Stimulated activated effector memory CD8-positive, alpha-beta T cell treated with anti-CD3 and anti-CD28 coated beads, Interleukin-12 subunit alpha, Interleukin-12 subunit beta, amount 100 ng/mL, for 72 hours (primary cell): ENCODE measurements at places on chromosomes 7 and 10.
A peak's percentile ranks its signal among the peaks of the same experiment; 100 is the strongest.

GRCh38 chr10:122962405-122962804 lies 8.4 kb upstream of the C10orf88 start:
- no peak for DNase-seq

- no peak for DNase-seq
Observed at GRCh38 chr7:50751146-50751545, 31.6 kb downstream of the GRB10 start.

GRCh38 chr10:69914398-69915214 lies 112.9 kb downstream of the COL13A1 start:
- peak; percentile 78 for DNase-seq

DNA sequence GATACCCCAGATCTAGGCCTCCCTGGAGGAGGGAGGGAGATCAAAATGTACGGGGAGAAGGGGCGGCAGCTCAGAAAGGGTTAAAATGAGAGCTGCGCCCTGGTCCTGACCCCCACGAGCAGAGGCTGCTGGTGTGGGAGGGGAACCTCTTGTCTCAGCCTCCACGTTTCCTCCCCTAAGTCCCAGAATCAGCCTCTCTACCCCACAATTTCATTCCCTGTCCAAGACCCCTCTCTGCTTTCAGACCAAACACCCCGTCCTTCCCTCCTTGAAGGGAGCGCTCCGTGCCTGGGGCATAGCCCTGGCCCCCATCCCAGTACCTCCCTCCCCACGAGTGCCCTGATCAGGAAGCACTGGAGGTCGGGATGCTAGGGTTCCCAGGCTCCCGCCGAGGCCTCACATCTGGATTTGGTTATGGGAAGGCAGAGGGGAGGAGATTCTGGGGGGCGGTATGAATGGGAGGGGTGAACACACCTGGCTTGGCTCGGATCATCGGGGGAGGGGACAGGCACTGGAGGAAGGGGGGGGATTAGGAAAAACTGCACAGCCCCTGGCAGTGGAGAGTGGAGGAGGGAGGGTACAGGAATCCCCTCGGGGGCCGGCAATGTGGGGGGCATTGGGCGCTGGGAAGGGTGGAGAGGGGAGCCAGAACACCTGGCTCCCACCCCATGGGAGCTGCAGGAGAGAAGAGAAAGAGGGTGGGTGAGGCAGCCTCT lies 2.7 kb downstream of the EPHB4 start:
- DNase-seq: no peak

GRCh38 chr10:88289342-88289741 lies 293.8 kb downstream of the RNLS start:
- DNase-seq: no peak

DNA sequence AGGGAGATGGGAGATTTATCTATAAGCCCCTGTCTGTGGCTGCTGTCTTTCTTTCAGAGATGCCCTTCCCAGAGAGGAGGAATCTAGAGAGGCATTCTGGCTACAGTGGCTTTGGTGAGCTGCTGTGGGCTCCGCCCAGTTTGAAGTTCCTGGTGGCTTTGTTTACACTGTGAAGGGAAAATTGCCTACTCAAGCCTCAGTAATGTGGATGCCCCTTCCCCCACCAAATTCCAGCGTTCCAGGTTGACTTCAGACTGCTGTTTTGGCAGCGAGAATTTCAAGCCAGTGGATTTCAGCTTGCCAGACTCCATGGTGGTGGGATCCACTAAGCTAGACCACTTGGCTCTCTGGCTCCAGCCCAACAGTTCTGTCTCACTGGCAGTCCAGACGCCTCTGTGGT lies 951.6 kb downstream of the CCSER2 start:
- no peak for DNase-seq

GRCh38 chr7:51070151-51070550 lies 246.5 kb downstream of the COBL start:
- DNase-seq: no peak

- no peak for DNase-seq
Observed at GRCh38 chr7:4775848-4776623, 613 bp downstream of the AP5Z1 start.

DNA sequence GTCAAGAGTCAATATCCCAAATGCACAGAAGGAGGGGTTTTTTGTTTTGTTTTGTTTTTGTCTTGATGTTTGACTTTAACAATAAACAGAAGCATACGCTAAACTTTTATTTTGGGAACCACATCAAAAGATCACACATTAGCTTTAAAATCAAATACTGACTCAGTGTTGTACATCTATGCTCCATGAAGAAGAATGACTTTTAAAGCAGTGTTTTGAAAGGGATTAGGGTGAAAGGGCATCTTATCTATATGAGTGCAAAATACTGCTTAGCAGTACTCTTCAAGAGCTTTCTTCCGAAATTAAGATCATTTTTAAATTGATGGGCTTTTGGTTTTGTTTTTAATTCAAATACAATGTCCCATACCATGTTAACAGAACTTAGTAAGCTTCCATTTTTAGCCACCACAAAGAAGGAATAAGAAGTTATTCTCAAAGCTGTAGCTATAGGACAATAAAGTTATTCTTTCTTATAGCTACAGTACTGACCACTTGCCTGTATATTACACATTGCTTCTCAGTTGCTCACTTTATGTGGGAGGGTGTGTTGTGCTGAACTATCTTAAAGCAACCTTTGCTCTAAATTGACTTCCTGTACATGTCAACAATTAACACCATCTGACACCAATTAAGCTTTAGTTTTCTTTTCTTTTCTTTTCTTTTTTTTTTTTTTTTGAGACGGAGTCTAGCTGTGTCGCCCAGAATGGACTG lies 144.3 kb upstream of the KAT6B start:
- DNase-seq: no peak

GRCh38 chr7:42483886-42484285 lies 246.9 kb upstream of the GLI3 start:
- DNase-seq: no peak

DNA sequence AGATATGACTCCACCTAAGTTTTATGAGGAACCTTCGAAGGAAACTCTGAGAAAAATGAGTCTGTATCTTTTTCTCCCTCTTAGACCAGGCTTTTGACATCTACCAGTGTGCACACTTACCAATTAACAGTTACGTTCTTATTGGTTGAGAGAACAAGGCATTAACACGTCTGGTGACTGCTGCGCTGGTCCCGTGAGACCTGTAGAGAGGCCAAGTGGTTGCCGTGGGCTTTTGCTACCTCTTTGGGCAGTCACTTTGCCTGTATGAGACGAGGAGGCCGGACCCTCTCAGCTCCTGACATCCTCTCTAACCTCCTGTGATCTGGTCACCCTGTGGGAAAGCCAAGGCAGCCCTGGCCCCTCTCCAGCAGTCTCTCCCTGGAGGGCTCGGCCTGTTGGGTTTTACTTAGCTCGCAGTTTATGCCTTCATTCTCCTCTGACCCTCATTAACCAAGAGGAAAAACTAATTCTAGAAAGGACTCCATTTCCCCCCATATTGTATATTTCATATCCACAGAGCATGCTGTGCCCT lies 513.9 kb upstream of the GALNT17 start:
- DNase-seq: no peak

DNA sequence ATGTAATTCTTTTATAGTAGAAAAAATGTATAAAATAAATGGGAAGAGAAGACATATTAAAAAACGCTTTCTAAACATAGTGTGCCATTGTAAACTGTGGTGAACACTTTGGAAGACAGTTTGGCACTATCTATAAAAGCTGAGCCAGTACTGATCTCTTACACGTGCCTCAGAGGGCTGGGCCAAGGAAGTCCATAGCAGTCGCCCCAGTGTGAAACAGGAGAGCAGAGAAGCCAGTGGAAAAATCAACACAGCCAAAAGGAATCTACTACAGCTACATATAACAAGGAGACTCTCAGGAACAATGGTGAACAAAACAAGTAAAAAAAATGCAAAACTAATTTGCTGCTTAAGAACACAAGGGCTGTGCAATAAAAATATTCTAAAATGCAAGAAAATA lies 20.6 kb downstream of the SEPHS1 start:
- DNase-seq: no peak

DNA sequence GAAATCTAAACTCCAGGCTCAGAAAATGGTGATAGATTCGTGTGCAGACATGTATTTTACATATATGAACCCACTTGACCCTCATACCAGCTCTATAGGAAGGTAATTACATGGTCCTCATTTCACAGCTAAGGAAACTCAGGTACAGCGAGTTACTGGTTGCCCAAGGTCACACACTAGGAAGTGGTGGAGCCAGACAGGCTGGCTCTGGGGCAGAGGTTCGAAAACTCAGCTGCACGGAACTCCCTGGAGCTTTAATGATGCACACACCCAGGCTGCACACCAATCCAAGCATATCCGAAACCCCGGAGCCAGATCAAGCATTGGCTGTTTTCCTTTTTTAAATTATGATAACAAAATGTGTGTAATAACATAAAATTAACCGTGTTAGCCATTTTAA lies 172.4 kb downstream of the COBL start:
- DNase-seq: no peak

DNA sequence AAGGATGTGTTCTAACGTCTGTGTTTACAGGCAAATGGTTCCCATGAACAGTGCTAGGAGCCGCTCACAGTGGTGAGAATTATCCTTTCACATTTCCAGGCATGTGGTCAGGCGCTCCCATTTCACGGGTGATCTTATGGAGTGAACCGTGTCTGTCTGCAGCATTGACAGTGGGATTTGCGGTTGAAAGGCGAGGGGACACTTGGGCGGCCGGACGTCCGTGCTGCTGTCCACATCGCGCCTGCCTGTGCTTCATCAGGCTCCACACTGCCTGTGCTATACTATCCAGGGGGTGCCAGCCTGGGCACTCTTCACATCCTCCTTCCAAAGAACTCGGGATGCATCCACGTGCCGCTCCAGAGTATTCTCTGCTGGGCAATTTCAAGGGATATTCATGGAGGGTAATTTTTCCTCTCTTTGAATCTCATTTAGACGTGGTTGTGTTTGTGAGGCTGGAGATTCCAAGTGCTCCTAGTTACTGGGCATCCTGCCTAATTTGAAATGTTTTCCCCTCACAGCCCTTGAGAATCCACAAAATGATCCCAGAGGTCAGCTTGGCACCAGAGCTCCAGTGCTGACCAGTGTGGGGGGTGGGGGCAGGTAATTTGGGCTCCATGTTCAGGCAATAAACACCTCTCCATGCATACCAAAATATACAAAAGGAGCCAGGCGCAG lies 61.9 kb upstream of the EBF3 start:
- no peak for DNase-seq

DNA sequence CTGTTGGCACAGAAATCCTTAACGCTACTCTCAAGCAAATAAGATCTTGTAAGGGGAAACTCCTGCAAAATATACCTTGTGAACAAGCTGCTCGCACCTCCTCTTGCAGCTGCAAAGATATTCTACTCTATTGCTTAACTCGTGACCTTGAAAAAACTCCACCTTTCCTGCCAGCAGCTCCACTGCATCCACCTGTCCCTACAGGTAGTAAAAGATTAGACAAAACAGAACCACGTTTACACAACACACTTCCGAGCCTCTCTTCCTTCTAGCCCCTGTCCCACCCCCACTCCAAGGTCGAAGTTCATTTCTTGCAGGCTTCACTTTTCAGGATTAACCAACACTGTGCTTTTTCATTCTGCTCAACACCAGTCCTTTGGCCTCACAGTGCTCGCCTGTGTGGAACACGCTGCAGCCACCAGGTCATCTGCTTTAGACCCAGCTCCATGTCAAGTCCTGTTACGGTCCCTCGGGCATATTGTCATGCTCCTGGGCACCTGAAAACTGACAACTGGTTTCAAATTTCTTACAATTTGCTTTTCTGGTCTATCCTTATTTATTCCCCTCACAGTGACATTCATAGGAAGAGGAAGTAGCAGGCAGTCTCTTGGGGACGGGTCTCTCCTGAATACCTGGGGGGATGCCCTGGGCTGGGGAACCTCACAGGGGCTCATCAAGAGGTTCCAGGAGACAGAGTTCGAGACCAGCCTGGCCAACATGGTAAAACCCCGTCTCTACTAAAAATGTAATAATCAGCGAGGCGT lies 165.8 kb upstream of the KLF14 start:
- DNase-seq: no peak

DNA sequence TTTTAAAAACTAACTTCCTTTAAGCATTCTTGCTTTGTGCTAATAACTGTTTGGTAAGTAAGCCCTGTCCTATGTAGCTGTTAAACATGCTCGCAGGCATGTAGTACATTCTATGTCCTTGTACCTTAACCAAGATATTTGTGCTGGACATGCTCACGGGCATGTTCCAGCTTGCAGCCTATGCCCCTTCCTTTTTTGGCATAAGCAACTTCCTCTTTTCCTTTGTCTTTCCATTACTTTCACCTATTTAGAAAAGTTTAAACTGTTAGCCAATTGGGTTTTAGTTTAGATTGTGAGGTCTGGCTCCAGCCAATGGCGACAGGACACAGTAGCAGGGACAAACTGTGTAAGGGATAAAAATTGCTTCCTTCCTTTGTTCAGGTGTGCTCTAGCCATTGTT lies 14.4 kb upstream of the APBB1IP start:
- no peak for DNase-seq

DNA sequence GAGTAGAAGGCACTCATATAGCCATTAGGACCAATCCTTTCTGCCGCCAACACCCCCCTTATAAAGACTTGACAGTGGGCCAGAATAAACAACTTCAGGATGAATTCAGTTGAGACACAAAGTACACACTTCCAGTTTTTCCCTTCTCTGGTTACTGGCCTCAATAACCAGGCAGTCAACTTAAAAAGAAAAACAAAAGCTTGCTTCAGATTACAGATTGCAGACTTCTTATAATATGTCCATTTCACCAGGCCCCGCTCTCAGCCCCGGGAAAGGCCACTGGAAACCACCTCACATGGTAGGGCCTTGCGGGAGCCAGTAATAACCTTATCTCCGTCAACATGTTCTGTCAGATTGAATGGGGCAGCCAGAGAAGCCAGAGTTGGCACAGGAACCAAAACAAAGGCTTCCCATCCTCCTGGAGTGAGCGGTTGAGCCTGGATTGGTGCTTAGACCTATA lies 108.8 kb downstream of the EGFR start:
- DNase-seq: no peak

GRCh38 chr7:75614401-75614800 lies 122.3 kb downstream of the SPDYE5 start:
- no peak for DNase-seq

- no peak for DNase-seq
Observed at GRCh38 chr7:40437498-40437897, 302.7 kb downstream of the SUGCT start.

DNA sequence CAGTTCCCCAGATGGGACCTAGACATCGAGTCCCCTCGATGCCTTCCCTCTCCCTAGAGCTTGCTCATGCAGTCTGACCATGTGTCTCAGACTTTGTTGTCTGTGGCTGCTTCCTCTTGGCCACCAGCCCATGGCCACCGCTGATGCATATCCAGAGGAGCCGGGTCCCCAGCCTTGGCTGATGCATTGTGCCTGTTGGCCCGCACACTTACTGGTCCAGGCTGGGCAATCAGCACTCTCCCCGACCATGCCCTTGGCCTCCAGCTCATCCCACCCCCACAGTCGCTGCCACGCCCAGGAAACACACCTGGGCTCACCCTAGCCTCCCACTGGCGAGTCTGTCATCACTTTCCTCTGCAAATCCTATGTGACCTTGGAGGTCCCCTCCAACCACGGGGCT lies 10.1 kb downstream of the NPC1L1 start:
- DNase-seq: no peak
